Islet precursor cell (in vitro differentiated cells): ENCODE measurements at places on chromosomes 6 and 20.

GRCh38 chr20:25389858-25390537, 637 bp downstream of the ABHD12 start:
- DNase-seq = peak; percentile 79

GRCh38 chr20:23082846-23083552, 3.1 kb downstream of the CD93 start:
- DNase-seq = peak; percentile 68

DNA sequence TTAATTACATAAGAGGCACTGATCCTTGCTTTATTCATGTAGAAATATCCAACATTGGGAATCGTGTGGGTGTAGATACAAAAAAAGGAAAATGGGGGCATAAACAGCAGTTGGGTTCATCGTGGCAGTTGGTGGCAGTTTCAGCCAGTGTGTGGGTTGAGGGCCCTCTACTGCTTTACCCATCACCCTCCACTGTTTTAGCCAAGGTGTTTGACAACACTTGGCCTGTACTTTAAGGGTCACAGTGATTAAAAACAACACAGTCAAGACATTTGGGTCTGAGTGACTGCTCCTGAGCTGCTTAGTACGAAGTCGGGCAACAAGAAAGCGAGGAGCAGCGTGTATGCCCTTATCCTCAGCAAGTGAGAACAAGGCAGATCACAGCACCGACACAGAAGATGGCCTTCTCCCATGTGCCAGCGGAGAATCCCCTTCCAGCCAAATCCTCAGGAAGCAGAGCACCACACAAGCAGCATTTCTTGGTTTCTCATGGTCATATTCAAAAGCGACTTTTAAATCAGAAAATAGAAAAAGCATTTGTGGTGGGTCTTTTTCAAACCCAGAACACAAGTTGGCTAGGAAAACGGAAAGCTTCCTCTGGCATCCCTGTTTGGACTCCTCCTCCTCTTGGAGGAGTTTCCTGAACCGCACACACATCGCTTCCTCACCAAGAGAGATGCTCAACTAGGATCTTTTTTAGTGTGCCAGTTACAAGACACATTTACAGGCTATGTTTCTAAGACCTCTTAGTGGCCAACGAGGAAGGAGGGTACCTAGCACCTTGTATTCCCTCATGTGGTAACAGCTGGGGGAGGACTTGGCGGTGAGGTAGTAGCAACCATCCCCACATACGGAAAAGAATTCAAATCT, 23.5 kb downstream of the EIF2S2 start:
- no peak for DNase-seq

GRCh38 chr6:99467509-99468106, 42.5 kb upstream of the PNISR start:
- no peak for DNase-seq
